ENCODE measurements at places on chromosomes 2 and 18. TPM values are rescaled to one million over a fixed set of nuclear protein-coding genes. Genes with fewer than 3 reads are reported as not detected.

Gene LDLRAD4
- total RNA-seq: 19.4 TPM

Gene YPEL5
- 33.3 TPM for total RNA-seq

GRCh38 chr2:128449226-128450061, 130.8 kb upstream of the HS6ST1 start:
- peaks cover 3% of the 10 kb centered on the region for H3K27me3 ChIP-seq
- H3K4me3 ChIP-seq: no peak overlapping the region
- no peaks in the 10 kb centered on the region for H3K4me1 ChIP-seq
- no peak overlapping the region for H3K27ac ChIP-seq
- no peaks in the 10 kb centered on the region for H3K36me3 ChIP-seq

DNA sequence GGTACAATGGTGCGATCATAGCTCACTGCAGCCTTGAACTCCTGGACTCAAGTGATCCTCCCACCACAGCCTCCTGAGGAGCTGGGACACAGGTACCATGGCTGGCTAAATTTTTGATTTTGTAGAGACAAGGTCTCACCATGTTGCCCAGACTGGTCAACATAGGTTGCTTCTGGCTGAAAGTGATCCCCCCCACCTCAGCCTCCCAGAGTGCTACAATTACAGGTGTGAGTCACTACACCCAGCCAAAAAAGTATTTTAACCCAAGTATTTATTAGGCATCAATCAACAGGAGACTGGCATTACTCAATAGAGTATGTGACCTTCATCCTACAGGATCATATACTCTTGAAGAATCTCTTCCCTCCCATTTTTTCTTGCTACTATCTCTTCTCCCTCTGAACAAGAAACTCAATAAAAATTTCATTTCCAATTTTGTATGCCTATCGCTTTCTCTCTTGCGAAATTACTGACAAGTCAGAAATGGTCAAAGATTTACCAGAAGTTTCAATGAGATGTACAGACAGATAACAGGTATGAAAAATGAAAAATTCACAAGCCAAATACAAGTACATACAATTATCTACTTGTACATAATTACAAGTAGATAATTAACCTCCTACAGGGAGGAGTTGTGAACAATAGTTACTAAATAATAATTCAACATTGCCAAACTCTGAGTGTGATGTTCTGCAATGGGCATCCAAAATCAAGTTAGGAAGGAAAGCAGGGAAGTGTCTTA, 34.9 kb upstream of the CCNT2 start:
- peaks cover 1% of the 10 kb centered on the region for H3K36me3 ChIP-seq
- DNase-seq: no peak
- H3K27ac ChIP-seq: no peak overlapping the region
- H3K4me1 ChIP-seq: no peaks in the 10 kb centered on the region

- peaks cover 3% of the 10 kb centered on the region for H3K36me3 ChIP-seq
- no peak overlapping the region for H3K27ac ChIP-seq
- H3K4me3 ChIP-seq: no peak overlapping the region
- H3K27me3 ChIP-seq: no peaks in the 10 kb centered on the region
- no peak for DNase-seq
These were observed 72.3 kb downstream of the SH3YL1 start for GRCh38 chr2:191311-192190.

- no peak overlapping the region for H3K27ac ChIP-seq
- no peaks in the 10 kb centered on the region for H3K36me3 ChIP-seq
- H3K4me1 ChIP-seq: no peaks in the 10 kb centered on the region
- H3K27me3 ChIP-seq: no peaks in the 10 kb centered on the region
- no peak overlapping the region for H3K4me3 ChIP-seq
These were observed 283.8 kb upstream of the LYPD1 start for GRCh38 chr2:132953771-132954170.

DNA sequence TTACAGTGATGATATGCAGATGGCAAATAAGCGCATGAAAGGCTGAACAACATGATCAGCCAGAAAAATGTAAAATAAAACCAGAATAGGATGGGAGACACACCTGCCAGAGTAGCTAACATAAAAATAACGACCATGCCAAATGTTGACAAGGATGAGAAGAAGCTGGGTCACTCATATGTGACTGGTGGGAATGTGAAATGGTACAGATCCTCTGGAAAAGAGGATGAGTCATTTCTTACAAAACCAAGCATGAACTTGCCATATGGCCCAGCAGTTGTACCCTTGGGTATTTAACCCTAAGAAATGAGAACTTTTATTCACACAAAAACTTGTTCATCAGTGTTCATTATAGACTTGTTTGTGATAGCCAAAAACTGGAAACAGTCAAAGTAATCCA, 143.8 kb downstream of the SH3BP4 start:
- H3K36me3 ChIP-seq: no peaks in the 10 kb centered on the region
- DNase-seq: no peak
- no peak overlapping the region for H3K4me3 ChIP-seq

DNA sequence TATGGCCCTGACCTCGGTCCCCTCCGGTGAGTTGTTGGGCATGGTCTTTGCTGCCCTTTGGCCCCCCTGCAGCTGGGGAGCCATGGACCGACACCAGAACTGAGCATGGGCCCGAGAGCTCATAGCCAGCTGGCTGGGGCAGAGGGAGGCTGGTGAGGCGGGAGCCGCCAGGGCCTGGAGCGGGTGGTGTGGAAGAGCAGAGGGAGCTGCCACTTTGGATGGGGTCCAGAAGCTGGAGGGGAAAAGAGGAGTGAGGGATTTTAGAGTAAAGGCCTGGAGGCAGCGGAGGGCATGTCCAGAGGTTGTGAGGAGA, 16.5 kb upstream of the CNNM3 start:
- H3K4me1 ChIP-seq: no peaks in the 10 kb centered on the region
- H3K27me3 ChIP-seq: no peaks in the 10 kb centered on the region
- no peaks in the 10 kb centered on the region for H3K36me3 ChIP-seq

DNA sequence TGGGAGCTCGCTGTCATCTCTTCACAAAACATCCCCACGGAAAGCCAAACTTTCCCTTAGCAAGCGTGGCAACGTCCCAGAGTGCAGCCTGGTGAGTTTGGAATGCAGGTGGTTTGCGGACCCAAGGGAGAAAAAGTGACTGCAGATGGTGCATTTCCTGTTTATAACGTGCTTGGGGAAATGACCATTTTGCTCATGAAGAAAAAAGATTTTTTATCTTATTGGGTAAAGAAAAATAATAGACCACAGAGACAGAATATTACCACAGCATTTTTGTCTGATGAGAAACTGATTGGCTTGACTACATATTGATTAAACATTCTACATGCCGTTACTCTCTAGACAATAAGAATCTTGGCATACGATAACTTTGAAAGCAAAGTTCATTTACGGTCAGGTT, 136.5 kb downstream of the COPS8 start:
- H3K4me3 ChIP-seq: no peak overlapping the region
- no peaks in the 10 kb centered on the region for H3K36me3 ChIP-seq
- H3K27ac ChIP-seq: no peak overlapping the region
- peaks cover 2% of the 10 kb centered on the region for H3K4me1 ChIP-seq
- DNase-seq: no peak
- H3K27me3 ChIP-seq: peaks cover 13% of the 10 kb centered on the region

GRCh38 chr18:41324934-41325333, 630.1 kb upstream of the PIK3C3 start:
- H3K36me3 ChIP-seq: no peaks in the 10 kb centered on the region
- H3K4me1 ChIP-seq: no peaks in the 10 kb centered on the region
- H3K4me3 ChIP-seq: no peak overlapping the region
- no peak overlapping the region for H3K27ac ChIP-seq

DNA sequence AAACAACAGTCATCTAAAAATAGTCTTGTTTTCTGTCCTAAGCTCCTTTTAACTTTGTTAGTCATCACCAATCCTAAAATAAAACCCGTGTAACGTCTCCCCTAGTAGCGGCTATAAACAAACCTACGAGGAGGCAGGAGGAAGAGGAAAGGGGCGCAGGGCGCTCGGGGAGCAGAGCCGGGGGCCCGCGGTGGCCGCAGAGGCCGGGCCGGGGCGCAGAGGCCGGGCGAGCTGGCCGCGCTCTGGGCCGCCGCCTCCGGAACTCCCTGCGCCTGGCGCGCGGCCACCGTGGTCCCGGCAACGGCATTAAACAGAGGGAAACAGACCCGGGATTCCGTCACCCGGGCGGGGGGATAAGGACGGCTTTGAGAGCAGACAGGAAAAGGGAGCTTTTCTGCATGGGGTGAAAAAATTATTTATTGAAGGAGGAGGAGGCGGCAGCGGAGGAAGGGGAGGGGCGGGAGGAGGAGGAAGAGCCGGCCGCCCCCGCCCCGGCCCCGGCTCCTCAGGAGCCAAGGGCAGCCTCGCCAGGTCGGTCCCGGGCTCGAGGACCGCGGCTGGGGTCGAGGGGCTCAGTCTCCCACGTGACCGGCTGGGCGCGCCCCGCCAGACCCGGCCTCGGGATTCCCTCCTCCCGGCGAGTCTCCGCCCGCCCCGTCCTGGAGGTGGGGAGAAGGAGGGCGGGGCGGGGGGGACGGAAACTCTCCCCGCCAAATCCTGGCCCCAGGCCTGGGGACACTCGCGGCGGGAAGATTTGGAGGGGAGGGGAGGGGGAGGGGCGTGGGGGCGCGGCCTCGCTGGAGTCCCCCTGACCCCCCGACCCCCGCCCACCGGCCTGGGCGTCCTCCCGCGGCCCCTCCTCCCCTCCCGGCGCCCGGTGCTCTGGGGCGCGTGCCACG, 1.8 kb upstream of the NFATC1 start:
- H3K27ac ChIP-seq: peak overlapping the region; percentile 71
- H3K4me1 ChIP-seq: peaks cover 34% of the 10 kb centered on the region
- peaks cover 14% of the 10 kb centered on the region for H3K36me3 ChIP-seq
- peak; percentile 73 for DNase-seq

Data from activated naive CD4-positive, alpha-beta T cell treated with anti-CD3 and anti-CD28 coated beads for 36 hours (primary cell).